Glutamatergic neuron (in vitro differentiated cells): ENCODE measurements at places on chromosomes 5 and 9.

GRCh38 chr9:14440062-14440461, 126.1 kb upstream of the NFIB start:
- no peak for DNase-seq

DNA sequence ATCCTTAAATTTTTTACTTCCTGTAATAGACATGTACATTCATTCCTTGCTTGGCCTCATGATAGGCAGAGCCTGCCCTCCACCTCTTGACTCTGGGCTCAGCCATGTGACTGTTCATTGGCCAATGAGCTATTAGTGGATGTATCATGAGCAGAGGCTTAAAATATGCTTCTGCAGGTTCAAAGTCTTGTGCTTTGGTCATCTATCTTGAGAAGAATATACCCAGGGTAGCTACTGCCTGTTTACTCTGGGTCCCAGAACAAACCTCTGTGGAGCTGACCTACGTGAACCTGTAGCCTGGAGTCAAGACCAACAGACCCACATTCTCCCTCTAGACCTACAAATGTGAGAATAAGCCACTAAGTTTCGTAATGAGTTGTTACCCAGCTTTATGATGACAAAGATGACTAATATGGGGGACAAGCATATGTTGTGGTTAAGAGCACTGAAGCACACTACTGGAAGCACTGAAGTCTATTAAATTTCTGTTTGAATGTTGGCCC, 244.4 kb downstream of the MAST4 start:
- no peak for DNase-seq

- no peak for DNase-seq
Observed at GRCh38 chr9:135083831-135084230, 3.6 kb upstream of the OLFM1 start.

GRCh38 chr9:100477241-100477640, 4.3 kb downstream of the TMEFF1 start:
- DNase-seq, result no peak
